CD14-positive monocyte (primary cell): ENCODE measurements at places on chromosomes 4 and X.
A peak's percentile ranks its signal among the peaks of the same experiment; 100 is the strongest.

- DNase-seq = no peak
These were observed 105.9 kb downstream of the IL1RAPL1 start for GRCh38 chrX:28693101-28693500.

DNA sequence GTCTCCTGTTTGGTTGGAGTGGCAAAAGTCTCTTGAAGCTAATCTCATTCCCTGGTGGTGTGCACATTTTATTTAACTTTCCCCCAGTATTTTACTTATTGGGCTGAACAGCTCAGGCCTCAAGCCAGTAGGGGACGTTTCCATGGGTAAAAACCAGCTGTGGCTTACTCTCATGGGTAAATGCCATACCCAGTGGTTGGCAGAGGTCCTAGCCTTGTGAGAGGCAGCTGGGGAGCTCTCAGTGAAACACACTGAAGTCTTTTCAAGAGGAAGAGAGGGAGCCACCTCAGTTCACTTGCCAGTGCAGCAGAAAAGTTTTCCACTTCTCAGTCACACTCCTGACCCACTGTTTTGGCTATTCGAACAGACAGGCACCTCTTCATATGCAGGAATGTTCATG, 1964.2 kb downstream of the ARAP2 start:
- DNase-seq = no peak

DNA sequence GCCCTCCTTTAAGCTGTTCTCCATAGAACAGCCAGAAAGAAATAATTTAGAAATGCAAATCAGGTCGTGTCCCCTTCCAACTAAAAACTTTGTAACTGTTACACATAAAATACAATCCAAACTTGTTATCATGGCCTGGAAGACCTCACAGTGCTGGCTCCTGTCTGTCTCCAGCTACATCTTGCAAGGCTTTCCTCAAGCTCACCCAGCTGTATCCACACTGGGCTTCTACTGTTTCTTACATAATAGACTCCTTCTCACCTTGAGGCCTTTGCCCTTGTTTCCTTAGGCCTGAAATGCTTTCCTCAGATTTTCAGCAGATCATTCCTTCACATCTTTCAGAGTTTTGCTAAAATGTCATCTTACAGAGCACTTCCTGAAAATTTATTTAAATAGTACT, 33.5 kb upstream of the USP53 start:
- no peak for DNase-seq

- no peak for DNase-seq
These were observed 2.3 kb upstream of the SLC26A1 start for GRCh38 chr4:995311-996026.

GRCh38 chr4:147056940-147057610, 111.4 kb upstream of the TTC29 start:
- DNase-seq = no peak

DNA sequence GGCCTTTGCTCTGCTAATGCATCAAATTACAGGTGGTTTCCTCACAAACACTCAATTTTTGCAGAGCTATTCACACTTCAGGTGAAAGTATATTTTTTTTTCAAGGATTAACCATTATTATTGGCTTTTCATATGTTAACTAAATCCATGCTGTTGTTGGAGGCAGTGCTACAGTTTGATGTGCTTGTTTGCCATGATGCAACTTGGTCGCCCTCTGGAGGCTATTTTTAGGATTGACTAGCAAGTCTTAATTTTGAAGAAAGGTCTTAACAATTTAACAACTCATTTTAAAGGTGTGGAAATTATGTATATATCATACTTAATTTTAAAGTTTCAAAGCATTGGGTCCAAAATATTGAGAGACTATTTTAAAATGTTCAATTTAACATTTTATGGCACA, 168.8 kb upstream of the FAM47A start:
- DNase-seq = no peak

DNA sequence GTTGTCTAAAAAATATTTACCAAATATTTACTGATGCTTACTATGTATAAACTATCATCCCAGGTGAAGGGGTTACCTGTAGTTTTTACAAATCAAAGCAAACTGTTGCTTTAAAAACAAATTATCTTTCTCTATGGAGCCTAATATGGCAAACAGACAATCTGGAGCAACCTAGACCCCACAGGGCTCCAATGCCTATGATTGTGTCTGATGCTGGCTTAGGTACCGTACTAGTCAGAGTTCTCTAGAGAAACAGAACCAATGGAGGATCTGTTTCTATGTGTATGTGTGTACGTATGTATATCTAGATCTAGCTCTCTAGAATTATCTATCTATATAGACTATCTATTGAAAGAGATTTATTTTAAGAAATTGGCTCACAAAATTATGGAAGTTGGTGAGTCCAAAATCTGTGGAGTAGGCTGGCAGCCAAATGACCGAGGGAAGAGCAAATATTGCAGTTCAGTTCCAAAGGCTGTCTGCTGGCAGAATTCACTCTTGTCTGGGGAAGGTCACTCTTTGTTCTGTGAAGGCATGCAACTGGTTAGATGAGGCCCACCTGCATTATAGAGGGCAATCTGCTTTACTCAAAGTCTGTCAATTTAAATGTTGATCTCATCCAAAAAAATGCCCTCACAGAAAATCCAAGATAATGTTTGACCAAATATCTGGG, 127.1 kb upstream of the ENPEP start:
- no peak for DNase-seq

DNA sequence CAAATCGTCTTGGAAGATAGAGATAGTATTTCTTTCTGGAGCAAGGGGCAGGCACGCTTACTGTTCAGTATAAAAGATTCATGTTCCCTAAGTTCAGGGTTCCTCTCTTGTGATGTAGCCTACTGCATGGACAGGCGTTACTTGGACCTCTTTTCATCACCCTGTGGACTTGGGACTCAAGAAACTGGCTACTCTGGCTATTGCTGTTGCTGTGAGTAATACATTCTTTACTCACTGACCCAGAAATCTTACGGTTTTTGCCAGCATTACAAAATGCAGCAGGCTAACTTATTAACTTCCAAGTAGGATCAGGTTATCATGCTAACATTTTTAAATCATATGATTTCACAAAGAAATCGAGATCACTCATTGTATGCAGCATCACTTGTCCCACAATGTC, 12.8 kb upstream of the GUCY1B1 start:
- DNase-seq = no peak

DNA sequence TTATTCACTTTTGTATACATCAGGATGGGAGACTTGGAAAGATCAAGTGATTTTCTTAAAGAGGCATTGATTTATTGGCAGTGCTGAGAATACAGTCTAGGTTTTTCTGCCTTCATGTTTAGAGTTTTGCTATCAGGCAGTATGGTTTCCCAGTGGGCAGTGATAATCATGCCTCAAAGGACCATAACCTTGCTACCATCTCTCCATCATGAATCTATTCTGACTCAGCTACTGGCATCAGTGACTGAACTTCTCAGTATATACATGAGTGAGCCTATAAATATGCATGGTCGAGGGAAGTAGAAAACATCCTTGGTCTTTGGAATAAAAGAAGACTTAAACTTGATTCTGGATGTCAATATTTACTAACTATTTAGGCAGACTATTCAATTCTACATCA, 562.0 kb upstream of the AADAT start:
- no peak for DNase-seq

DNA sequence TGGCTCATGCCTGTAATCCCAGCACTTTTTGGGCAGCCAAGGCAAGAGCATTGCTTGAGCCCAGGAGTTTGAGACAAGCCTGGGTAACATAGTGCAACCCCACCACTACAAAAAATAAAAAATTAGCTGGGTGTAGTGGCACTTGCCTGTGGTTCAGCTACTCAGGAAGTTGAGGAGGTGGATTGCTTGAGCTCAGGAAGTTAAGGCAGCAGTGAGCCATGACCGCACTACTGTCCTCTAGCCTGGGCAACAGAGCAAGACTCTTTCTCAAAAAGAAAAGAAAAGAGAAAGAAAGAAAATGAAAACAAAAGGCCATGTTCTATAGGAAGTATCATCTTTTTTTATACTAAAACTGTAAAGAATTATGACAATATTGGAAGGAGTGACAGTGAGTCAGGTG, 38.5 kb downstream of the NEK1 start:
- no peak for DNase-seq

DNA sequence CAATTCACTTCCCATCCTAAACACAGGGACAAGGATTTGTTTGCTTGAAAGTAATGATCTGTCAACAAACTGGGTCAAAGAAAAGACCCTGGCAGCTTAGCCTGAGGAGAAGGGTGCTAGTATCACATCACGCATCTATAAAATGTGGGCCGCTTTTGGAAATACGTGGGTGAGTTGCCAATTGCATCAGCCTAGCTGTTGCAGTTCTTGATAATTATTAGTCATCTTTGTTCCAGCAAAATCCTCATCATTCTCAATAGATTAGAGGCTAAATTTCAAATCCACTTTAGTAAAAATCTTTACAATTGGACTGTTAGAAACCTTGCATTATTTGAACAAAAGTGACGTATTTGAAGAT, 33.6 kb upstream of the TAPT1 start:
- DNase-seq = no peak

- peak; percentile 11 for DNase-seq
These were observed 54.5 kb downstream of the LDB2 start for GRCh38 chr4:16843831-16844508.

GRCh38 chrX:149296092-149296491, 209.0 kb downstream of the IDS start:
- DNase-seq = no peak

DNA sequence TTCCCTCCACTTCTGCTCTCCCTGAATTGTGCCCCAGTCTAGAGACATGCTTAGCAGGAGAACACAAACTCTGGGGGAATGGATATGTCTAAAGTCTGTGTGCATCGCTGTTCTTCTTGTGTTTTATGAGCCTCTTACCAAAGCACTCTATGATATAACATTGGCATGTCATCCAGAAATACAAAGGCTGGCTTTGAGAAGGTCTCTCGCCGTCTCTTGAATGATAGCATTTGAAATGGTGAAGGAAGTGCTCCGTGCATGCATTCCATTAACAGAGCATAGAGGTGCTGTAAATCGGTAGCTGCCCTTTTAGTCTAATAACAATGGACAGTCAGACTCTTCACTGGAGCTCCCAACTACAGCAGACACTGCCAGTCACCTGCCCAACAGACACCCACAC, 7.1 kb upstream of the FAM149A start:
- no peak for DNase-seq

- no peak for DNase-seq
These were observed 44.5 kb downstream of the AASDH start for GRCh38 chr4:56342746-56343145.

DNA sequence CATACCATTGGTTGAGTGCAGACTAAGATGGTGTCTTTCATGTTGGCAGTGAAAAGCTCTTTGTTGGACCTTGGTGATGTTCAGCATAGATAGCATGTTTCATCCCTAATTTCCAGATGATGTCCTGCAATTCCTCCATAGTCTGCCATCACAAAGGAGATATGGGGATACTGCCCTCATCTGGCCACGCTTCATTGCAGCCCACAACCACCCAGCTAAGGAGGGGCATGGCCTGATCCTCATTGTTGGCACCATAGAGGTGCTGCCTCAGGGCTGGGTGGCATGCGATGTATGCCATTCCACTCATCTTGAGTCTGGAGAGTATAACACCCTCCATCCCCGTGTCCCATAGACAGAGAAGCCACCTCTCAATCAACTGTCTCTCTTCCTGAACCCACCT, 31.5 kb upstream of the NUDT6 start:
- no peak for DNase-seq

GRCh38 chrX:14290335-14290734, 239.0 kb upstream of the GLRA2 start:
- no peak for DNase-seq

GRCh38 chrX:41823402-41823801, 99.4 kb downstream of the GPR82 start:
- no peak for DNase-seq

DNA sequence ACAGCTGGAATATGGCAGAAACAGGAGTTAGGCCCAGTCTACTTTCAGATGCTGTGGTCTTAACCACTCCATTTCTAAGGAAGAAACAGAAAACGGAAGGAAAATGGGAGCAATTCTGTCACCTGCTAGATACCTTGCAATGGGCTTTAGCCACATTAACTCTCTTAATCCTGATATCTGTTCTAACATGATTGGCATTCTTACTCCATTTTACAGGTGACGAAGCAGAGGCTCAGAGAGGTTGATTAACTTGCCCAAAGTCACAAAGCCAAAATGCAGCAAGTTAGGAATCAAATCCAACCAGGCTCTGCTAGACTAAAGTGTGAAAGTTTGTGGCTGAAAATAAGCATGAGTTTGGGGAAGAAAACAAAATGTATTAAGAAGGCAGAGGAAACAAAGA, 196.9 kb downstream of the MAML3 start:
- no peak for DNase-seq

DNA sequence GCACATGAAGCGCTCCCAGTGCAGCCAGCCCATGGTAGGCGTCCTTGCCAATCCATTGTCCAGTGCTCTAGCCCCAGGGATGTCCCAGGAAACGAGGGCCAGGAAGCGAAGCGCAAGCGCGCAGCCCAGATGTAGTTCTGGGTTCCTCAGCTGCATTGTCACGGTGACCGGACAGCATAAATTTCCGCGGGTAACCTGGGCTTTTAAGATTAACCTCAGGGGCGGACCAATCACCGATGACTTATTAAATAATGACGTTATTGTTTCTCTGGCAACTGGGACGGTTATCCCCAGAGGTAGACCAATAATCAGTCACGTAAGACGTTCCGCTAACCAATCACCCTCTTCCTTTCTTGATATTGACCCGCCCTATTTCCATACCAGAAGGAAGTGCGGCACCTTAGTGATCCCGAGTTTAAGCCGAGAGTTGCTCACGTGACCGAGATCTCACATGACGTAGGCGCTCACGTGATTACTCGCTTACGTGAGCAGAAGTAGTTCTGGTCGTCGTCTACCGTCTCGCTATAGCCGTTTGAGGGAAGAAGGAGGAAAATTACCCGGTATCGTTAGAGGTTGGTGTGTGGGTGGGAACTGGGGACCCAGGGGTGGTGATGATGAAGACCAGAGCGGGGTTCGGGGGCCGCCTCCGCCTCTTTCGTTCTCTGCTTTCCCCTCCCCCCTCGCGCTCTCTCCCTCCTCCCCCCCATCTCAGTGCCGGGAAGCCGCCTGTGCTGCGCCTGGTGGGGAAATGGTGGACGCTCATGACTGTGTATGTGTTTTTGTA, at the start of the genes GLA and HNRNPH2:
Gene GLA, minus strand, starts transcription at position 178 of the 784 bp plus-strand sequence. Its CDS starts 22 bp downstream, at position 156.
Gene HNRNPH2, plus strand, starts transcription at position 475 of the 784 bp plus-strand sequence. CDS start 3,767 bp downstream, outside the sequence.
- peak; percentile 96 for DNase-seq

DNA sequence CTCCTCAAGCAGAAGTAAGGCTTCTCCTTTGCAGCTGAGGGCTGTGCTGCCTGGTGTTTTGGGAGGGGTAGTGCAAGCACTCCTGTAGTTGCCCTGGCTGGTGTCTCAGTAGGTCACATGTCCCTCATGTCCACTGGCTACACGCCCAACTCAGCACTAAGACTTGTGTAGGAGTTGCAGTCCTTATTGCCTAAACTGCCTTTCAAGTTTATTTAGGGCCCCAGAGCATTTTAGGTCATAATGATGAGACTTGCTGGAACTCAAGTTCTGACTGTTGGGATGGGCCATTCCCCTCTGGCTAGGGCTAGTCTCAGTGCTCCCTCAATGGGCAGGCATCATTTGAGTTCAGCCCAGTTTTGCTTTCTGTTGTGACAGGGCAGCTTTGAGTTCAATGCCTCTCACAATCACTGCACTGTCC, 44.1 kb downstream of the PPM1K start:
- peak; percentile 23 for DNase-seq

- DNase-seq = no peak
These were observed 35.2 kb downstream of the GUCY1A1 start for GRCh38 chr4:155701827-155702226.

GRCh38 chrX:121641560-121641959, 594.1 kb downstream of the GLUD2 start:
- no peak for DNase-seq
